Brain (organoid and tissue), 16 donors: ENCODE measurements at places on chromosomes 13 and 19. TPM values are rescaled to one million over a fixed set of nuclear protein-coding genes. Genes with fewer than 3 reads are reported as not detected.

DNA sequence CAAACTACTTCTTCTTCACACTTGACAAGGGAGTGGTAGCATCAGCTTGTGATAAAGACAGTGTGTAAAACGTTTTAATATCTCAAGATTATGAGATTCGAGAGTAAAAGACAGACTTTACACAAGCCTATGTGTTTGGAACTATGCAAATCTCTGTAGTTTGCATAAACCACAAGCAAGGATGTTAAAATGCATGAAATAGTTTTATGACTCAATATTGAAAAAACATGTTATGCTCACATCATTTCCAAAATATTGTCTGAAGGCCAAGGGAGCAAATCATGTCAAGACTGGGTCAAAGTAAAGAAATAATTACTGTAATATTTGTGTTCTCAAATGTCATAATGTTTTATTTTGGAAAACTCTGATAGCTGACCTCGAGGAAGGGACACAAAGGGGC, 316.8 kb upstream of the KLF12 start:
- no peak for DNase-seq

- no peak for DNase-seq
Observed at GRCh38 chr13:33606692-33607091, 211.3 kb upstream of the RFC3 start.

GRCh38 chr13:98333486-98333885, 156.4 kb upstream of the RNF113B start:
- DNase-seq = peak; percentile 49

MEIS3 gene
- polyA plus RNA-seq = 24.5 TPM

- DNase-seq = peak; percentile 39
Observed at GRCh38 chr13:74132776-74133656, 1.2 kb downstream of the KLF12 start.

DNA sequence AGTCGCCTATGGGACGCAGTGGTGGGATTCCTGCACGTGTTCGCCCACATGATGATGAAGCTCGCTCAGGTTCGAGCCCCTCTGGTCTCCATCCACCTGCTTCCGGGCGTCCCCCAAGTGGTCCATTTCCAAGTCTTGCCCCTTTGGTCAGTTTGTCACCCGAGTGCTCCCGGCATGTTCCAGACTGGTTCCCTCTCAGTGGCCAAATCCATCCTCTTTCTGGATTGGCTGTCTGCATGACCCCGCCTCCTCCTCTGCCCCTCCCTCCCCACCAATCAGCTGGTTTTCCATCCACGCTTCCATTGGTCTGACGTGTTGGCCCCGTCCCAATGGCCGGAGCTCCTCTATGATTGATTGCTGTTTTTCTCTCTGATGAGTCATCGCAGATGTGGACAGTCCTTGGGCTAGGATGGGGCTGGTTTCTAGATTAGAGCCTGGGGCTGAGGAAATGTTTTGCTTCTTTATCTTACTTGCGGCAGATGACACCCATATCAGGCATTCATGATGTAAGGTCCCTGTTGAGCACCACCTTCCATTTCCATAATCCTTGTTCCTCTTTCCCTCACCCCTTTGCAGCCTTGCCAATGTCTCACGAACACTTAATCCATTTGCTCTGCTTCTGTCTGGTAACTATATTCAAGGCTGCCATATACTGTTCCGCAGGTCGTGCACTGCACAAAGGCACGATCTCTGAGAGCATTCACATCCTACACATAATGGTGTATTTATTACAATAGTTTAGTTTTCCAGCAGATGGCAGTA, 73.8 kb downstream of the MAP4K1 start:
- DNase-seq = peak; percentile 80

PPM1N gene
- polyA plus RNA-seq = 1.8 TPM

GRCh38 chr13:93430381-93430780, 203.8 kb downstream of the GPC6 start:
- no peak for DNase-seq

GRCh38 chr13:19179916-19180315, 1.7 kb downstream of the TUBA3C start:
- DNase-seq = no peak

OR7D2 gene
- not detected for polyA plus RNA-seq

SLC10A2 gene
- not detected for polyA plus RNA-seq

MED29 gene
- 71.5 TPM for polyA plus RNA-seq

- peak; percentile 99 for DNase-seq
Observed at GRCh38 chr19:3185461-3186159, at the start of gene NCLN. NCLN (plus strand) TSS chr19:3185930; CDS start chr19:3186031, 101 bp downstream.

- no peak for DNase-seq
Observed at GRCh38 chr19:11781295-11782057, 14.7 kb downstream of the ZNF441 start.

- DNase-seq = no peak
Observed at GRCh38 chr19:17324357-17325114, 10.1 kb downstream of the ANO8 start.

DNA sequence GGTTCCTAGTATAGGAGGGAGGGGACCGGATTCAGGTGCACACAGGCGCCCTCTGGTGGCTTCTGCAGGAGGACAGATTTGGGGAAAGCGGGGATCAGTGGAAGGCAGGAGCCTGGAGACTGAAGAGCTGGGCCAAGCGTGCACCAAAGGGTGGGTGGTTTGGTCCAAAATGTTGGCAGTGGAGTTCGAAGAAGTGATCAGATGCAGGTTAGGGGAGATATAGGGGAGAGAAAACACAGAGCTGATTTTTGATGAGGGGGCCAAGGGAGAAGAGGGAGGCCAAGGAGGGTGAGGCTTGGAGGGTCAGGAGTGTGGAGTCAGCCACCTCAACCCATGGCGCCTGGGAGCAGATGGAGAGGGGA, 6.8 kb upstream of the CARM1 start:
- peak; percentile 71 for DNase-seq

DNA sequence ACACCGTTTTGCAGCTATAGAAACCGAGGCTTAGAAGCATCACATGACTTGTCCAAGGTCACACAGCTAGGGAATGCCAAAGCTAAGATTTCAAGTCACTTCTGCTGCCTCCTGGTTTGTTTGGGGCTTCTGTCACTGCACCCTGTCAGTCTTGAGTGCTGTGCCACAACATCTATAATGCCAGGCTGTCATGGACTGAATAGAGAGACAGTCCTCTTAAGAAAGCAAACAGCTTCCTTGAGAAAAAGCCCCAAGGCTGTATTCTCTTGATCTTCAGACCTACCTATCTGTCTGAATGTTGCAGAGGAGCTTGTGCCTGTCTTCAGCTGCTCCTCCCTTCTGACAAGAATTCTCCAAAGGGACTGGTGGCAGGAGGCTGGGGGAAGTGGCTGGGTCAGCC, 81.6 kb downstream of the OLFM4 start:
- no peak for DNase-seq

TRPM4 gene
- 3.2 TPM for polyA plus RNA-seq

NOTCH3 gene
- 23.1 TPM for polyA plus RNA-seq

- DNase-seq = peak; percentile 49
Observed at GRCh38 chr13:35210261-35210660, 266.2 kb downstream of the MAB21L1 start.

DNA sequence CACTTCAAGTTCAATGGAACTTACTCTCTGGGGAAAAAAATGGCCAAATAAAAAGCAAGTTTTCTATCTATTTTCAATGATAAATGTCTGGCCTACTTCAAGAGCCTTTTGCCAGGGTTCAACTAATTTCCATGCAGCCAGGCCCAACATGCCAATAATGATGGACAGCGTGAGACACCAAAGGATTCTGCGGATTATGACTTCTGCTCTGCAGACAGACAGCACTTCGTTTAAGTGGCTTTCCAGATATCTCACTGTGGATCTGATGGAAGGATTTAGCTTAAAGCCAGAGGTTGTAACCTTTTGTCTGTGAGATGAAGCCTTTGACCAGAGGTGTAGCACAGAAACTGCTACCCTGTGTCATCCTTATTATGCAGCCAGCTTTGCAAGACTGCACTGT, 614.2 kb downstream of the DCT start:
- DNase-seq = no peak

GRCh38 chr19:15042826-15043225, 6.5 kb upstream of the CASP14 start:
- no peak for DNase-seq

DNA sequence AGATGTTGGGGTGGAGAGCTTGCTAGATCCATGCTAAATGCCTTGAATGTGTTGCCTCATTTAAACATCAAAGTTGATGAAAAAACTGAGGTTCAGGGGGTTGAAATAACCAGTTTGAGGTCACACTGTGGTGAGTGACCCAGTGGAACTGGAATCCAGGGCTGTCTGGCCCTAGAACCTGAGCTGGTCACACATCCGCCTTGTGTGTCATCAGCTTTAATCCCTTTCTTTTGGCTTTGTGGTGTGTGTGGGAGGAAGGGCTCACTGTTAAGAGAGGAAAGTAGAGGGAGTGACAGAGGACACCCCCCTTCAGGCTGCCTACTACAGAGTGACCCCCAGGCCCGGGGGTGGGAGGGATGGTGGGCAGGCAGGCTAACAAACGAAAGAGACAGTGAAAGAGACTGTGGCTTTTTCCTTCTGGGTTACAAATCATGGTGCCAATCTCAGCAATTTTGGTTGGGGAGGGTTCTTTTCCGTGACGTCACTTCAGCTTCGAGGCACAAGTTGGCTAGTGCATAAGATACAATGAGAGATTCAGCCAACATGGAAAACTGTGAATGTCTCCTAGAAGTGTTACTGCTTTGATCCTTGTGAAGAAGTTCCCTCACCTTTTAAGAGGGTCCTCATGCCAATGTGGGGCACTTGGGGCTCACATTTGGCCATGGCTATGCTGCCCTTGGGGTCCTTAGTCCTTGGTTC, 164.9 kb downstream of the DLEU7 start:
- no peak for DNase-seq

ATP4A gene
- not detected for polyA plus RNA-seq

DNA sequence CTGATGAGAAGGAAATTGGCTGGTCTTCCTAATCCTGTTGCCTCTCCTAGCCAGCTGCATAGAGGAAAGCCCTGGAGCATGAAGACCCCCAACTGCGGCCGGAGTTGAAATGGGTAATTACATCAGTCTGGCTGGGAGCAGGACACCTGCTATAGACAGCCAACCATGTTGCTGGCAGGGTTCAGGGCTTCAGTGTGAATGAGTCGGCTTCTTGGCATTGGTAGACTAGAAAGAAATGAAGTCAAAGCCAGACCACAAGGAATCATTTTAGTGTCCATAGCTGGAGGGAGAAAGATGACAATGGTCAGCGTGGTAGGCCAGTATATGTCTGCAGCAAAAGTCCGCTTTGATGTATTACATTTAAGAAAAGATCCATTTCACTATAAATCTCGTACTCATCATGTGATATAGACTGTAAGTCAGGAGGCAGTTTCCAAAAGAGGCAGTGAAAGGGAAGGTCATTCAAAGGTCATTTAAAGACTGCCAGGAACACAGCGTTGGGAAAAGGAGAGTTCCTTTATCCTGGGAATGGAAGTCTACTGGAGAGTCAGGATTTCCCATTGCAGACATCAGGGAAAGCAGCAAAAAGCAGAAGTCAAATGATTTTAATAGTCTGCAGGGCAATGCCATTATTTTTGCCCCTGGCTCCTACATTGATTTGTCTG, 262.7 kb downstream of the DNAJC15 start:
- peak; percentile 82 for DNase-seq

GRCh38 chr13:79898996-79899395, 418.0 kb downstream of the NDFIP2 start:
- no peak for DNase-seq
